ENCODE measurements at places on chromosomes 2 and 18.

GRCh38 chr18:64982414-64983055, 768.3 kb upstream of the CDH7 start:
- H3K27me3 ChIP-seq, result no peaks in the 10 kb centered on the region
- H3K4me1 ChIP-seq, result no peaks in the 10 kb centered on the region
- no peak overlapping the region for H3K4me3 ChIP-seq
- no peak overlapping the region for H3K27ac ChIP-seq

GRCh38 chr2:236555481-236555880, 14.1 kb upstream of the ACKR3 start:
- no peak overlapping the region for H3K27ac ChIP-seq
- DNase-seq, result no peak
- H3K27me3 ChIP-seq, result peaks cover 8% of the 10 kb centered on the region

DNA sequence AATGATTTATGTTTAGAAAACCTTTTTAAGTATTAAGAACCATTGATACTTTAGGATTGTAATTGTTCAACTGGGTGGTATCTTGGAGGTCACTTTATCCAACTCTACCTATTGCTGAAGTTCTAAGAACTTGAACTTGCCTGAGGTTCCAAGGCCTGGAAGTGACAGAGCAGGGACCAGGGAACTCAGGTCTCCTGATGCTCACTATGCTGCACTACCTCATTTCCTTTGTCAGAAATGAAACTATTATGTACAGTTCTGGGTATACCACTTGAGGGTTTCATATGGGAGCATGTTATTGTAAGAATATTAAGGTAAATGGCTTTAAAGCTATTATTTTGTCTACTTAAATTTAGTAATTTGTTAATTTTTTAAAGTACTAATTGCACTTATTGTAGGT, 3.0 kb downstream of the MBD5 start:
- H3K4me1 ChIP-seq, result peaks cover 13% of the 10 kb centered on the region
- DNase-seq, result no peak
- H3K36me3 ChIP-seq, result peaks cover 2% of the 10 kb centered on the region
- no peaks in the 10 kb centered on the region for H3K27me3 ChIP-seq

DNA sequence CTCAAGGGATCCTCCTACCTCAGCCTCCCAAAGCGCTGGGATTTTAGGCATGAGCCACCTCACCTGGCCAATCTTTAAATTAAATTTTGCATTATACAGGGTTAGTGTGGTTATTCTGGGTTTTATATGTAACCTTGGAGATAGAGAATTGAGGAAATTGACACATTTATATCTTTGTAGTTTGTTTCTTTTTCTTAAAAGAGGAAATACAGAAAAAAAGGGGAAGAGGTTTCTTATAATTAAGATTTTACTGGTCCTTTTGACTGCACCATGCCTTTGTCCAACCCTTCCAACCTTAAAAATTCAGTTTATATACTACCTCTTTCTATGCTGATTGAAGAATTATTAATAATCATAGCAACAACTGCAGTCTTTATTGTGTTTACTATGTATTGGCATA, 210.1 kb upstream of the STON1 start:
- H3K4me1 ChIP-seq, result peaks cover 23% of the 10 kb centered on the region
- H3K27ac ChIP-seq, result no peak overlapping the region
- no peaks in the 10 kb centered on the region for H3K27me3 ChIP-seq
- no peak overlapping the region for H3K4me3 ChIP-seq

Data from Panc1 (cell line).